ENCODE measurements at places on chromosomes 1 and 21.
A peak's percentile ranks its signal among the peaks of the same experiment; 100 is the strongest.

DNA sequence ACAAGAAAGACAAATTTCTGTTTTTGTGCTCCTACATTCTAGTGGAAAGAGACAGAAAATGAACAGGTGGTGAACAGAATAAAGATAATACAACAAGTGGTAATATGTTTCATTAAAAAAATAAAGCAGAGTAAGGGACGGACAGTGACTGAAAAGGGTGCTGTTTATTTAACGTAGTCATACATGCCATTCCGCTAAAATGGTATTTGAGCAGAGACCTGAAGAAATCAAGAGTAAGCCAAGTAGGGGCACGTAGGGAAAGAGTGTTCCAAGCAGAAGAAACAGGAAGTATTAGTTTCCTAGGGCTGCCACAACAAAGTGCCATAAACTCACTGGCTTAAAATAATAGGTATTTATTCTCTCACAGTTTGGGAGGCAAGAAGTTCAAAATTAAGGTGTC is 65.6 kb upstream of the KCTD3 start:
- DNase-seq = no peak
- no peak overlapping the region for H3K27ac ChIP-seq
- no peaks in the 10 kb centered on the region for H3K4me1 ChIP-seq
- no peaks in the 10 kb centered on the region for H3K36me3 ChIP-seq
- H3K4me3 ChIP-seq = no peak overlapping the region

GRCh38 chr1:151935154-151935553 is 25.8 kb upstream of the THEM4 start:
- DNase-seq = no peak
- peaks cover 4% of the 10 kb centered on the region for H3K4me1 ChIP-seq
- H3K4me3 ChIP-seq = no peak overlapping the region
- no peaks in the 10 kb centered on the region for H3K27me3 ChIP-seq

GRCh38 chr1:247367786-247368422 is 36.2 kb upstream of the ZNF496 start:
- H3K4me1 ChIP-seq = peaks cover 5% of the 10 kb centered on the region
- no peak for DNase-seq

GRCh38 chr1:65362545-65362944 is 53.2 kb downstream of the DNAJC6 start:
- H3K4me3 ChIP-seq = no peak overlapping the region
- no peak overlapping the region for H3K27ac ChIP-seq
- no peaks in the 10 kb centered on the region for H3K36me3 ChIP-seq
- DNase-seq = no peak

DNA sequence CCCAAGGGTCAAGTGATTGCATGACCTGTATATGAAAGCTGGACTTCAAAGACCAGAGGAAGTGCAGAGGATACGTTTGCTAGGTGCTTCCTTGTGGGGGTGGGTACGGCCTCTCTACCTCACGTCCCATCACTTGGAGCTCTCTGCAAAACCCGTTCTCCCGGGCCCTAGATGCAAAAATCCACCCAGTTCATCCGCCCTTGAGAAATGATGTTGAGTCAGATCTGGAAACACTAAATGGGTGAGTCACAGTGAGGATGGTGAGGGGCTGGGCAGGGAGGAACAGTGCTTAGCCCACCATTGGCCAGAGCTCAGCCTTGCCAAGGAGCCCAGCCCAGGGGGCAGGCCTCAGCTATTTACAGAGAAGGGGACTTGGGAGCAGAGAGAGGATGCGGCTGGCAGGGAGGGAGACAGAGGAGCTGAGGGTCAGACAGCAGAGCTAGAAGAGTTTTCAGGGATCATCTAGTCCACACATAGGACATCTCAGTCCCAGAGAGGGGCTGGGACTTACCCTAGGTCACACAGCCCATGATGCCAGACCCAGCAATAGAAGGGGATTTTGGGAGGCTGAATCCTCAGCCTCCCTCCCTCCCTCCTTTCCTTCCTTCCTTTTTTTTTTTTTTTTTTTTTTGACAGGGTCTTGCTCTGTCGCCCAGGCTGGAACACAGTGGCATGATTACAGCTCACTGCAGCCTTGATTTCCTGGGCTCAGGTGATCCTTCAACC is 14.6 kb downstream of the ARHGEF10L start:
- no peak overlapping the region for H3K4me3 ChIP-seq
- peaks cover 42% of the 10 kb centered on the region for H3K4me1 ChIP-seq
- H3K27me3 ChIP-seq = no peaks in the 10 kb centered on the region
- peak overlapping the region; percentile 70 for H3K27ac ChIP-seq
- no peaks in the 10 kb centered on the region for H3K36me3 ChIP-seq

All from suprapubic skin (tissue), 4 donors.